ENCODE measurements at places on chromosomes 4 and X. TPM values are rescaled to one million over a fixed set of nuclear protein-coding genes. Genes with fewer than 3 reads are reported as not detected.
A peak's percentile ranks its signal among the peaks of the same experiment; 100 is the strongest.

Gene MMRN1
- not detected for total RNA-seq

- no peaks in the 10 kb centered on the region for H3K36me3 ChIP-seq
- DNase-seq = no peak
- H3K27ac ChIP-seq = no peak overlapping the region
- no peak overlapping the region for H3K4me3 ChIP-seq
- H3K27me3 ChIP-seq = no peaks in the 10 kb centered on the region
- H3K4me1 ChIP-seq = peaks cover 10% of the 10 kb centered on the region
Observed at GRCh38 chr4:3331511-3332394, 38.9 kb downstream of the RGS12 start.

Gene SSX4
- total RNA-seq = not detected

Gene FTSJ1
- total RNA-seq = 64.3 TPM

DNA sequence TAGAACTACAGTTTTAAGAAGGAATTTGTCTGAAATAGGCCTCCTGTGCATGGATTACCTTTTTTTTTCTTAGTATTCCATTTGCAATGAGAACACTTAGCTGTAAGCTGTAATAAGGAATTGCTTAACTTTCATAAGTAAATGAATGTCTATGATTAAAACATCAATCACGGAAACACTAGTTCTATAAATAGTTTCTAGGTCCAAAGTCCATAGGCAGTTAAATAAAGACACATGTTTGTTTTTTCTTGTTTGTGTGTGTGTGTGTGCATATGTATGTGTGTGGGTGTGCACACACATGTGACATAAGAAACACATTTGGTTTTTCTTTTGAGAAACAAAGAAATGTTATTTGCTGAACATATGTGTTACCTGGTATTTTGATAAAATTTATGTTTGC is 11.2 kb downstream of the GPRIN3 start:
- H3K4me1 ChIP-seq = peaks cover 89% of the 10 kb centered on the region
- no peak for DNase-seq
- H3K27me3 ChIP-seq = no peaks in the 10 kb centered on the region
- peak overlapping the region; percentile 66 for H3K4me3 ChIP-seq
- peak overlapping the region; percentile 81 for H3K27ac ChIP-seq
- no peaks in the 10 kb centered on the region for H3K36me3 ChIP-seq

GRCh38 chrX:132480581-132481203 is 8.1 kb downstream of the MBNL3 start:
- peak overlapping the region; percentile 94 for H3K4me3 ChIP-seq
- peak; percentile 47 for DNase-seq
- H3K4me1 ChIP-seq = peaks cover 36% of the 10 kb centered on the region
- peak overlapping the region; percentile 98 for H3K27ac ChIP-seq
- H3K27me3 ChIP-seq = peaks cover 21% of the 10 kb centered on the region
- H3K36me3 ChIP-seq = peaks cover under 1% of the 10 kb centered on the region

Gene TRPC5OS
- total RNA-seq = not detected

DNA sequence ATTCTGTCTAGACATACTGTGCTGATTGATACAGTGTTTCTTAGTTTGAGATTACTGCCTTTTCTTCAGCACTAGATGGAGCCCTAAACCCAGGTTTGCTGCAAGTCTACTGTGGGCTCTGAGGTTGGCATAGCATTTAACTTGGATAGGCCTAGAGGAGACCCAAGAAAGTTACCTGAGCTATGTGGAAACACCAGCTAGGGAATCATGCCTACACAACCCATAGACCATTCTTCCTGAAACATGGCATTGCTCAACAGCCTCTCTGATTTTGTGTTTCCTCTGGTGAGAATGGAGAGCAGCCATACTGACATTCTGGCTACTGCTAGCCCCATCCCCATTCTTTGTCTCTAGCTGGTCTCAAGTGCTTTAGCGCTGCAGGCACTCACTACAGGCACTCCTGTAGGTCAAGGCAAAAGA is 287.7 kb upstream of the PCDH18 start:
- peak; percentile 0 for DNase-seq
- H3K27me3 ChIP-seq = no peaks in the 10 kb centered on the region
- H3K27ac ChIP-seq = no peak overlapping the region

Gene COL25A1
- total RNA-seq = 0.14 TPM

DNA sequence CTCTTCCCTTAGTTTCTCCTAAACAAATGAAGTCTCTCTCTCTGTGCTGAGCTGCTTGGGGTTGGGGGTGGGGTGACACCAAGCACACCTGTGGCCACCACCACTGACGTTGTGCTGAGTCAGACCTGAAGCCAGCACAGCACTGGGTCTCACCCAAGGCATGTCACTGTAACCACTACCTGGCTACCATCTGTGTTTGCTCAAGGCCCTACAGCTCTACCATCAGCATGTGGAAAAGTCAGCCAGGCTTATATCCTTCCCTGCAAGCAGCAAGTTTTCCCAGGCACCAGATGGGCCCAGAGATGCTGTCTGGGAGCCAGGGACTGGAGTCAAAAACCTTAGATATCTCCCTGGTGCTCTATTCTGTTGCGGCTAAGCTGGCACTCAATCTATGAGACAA is 6.9 kb downstream of the CXCL10 start:
- H3K4me1 ChIP-seq = peaks cover 8% of the 10 kb centered on the region
- H3K27me3 ChIP-seq = peaks cover 28% of the 10 kb centered on the region
- no peak overlapping the region for H3K4me3 ChIP-seq
- peak; percentile 65 for DNase-seq
- H3K36me3 ChIP-seq = no peaks in the 10 kb centered on the region
- no peak overlapping the region for H3K27ac ChIP-seq

DNA sequence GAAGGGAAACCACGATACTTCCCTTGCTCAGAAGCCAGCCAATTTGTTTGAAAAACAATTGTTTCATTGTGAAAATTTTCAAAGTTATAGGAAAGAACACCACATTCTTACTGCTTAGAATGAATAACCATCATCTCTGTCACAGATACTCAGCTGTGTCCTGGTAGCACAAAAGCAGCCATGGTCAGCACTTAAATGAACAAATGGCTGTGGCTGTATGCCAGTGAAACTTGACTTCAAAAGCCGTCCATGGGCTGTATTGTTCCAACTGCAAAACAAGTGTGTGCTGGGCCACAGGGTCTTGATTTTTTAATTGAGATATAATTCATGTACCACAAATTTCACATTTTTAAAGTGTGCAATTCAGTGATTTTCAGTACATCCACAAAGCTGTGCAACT is 19.6 kb downstream of the NSDHL start:
- H3K4me3 ChIP-seq = no peak overlapping the region
- peaks cover 3% of the 10 kb centered on the region for H3K36me3 ChIP-seq
- H3K27ac ChIP-seq = no peak overlapping the region
- H3K4me1 ChIP-seq = no peaks in the 10 kb centered on the region
- DNase-seq = no peak

- H3K27me3 ChIP-seq = no peaks in the 10 kb centered on the region
- H3K27ac ChIP-seq = no peak overlapping the region
- no peak overlapping the region for H3K4me3 ChIP-seq
- no peaks in the 10 kb centered on the region for H3K36me3 ChIP-seq
Observed at GRCh38 chr4:96052827-96053226, 212.9 kb downstream of the PDHA2 start.

DNA sequence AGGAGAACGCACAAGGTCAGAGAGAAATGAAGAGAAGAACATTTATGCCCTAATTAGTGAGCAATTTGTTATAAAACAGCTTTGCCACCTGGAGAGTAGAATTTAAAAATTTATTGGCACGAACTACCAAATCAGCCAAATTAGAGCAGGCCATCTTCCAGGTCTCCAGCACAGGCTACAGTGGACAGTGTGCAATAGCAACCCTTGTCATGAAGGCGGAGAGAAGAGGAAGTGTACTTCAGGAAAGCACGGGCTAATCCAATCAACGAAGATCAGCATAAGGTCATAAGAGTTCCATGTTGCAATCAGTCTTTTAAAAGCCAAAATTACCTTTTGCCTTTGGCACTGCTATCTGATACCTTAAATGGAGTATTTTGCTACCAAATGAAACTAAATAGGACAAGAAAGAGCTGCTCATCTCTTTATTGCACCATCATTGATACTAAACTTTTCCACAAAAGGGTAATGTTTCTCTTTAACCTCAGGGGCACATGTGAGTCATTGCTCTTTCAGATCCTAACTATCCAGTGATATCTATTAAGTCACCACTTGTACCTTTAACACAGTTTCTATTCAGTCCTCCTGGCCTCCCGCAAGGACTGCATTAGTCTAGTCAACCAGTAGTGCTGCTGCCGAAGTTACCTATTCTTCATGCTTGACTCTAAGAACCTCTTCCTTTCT is 19.9 kb downstream of the ANK2 start:
- H3K27me3 ChIP-seq = peaks cover 9% of the 10 kb centered on the region
- no peak for DNase-seq
- no peaks in the 10 kb centered on the region for H3K4me1 ChIP-seq
- H3K4me3 ChIP-seq = no peak overlapping the region

DNA sequence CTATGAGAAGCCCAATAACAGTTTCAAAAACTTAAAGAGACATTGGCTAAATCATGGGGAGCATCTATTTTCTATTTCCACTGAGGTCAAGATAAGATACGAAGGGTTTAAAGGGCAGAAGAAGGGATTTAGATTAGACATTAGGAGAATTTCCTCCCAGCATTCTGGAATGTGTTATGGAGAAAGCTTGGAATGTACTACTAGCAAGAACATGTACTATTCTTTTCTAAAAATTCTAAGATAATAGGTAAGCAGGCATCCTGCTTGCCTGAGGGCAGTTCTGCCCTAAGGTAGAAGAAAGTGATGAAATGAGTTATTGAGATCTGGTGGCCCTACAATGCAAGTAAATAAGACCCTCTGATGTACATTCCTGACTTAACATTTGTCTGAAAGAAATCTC is 279.2 kb downstream of the NR3C2 start:
- H3K36me3 ChIP-seq = no peaks in the 10 kb centered on the region
- H3K27me3 ChIP-seq = no peaks in the 10 kb centered on the region
- H3K27ac ChIP-seq = no peak overlapping the region
